ENCODE measurements at places on chromosomes 1 and 21.

- ATAC-seq = no peak
Observed at GRCh38 chr1:51897699-51898031, 19.1 kb upstream of the NRDC start.

- ATAC-seq = no peak
Observed at GRCh38 chr1:109762821-109763645, 690 bp downstream of the EPS8L3 start.

- no peak for ATAC-seq
Observed at GRCh38 chr1:235943581-235944114, 76.9 kb upstream of the LYST start.

DNA sequence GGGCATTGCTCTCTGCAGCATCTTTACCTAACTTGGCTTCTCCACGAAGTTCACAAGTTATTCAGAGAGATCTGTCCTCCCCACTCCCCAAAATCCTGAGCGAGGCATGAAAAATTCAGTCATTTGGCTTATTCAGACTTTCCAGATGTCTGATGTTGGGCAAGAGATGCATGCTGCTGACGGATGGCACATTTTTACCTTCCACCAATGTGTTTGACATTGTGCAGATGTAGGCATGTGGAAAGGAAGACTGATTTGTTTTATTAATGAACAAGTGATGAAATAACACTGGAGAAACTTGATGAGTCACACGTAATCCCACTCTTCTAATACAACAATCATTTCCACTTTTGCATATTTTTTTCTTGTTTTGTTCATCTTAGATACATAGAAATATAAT lies 86.7 kb downstream of the C1orf94 start:
- no peak for ATAC-seq

- no peak for ATAC-seq
Observed at GRCh38 chr1:81634294-81634693, 166.4 kb upstream of the ADGRL2 start.

- no peak for ATAC-seq
Observed at GRCh38 chr21:43814215-43815106, 25.1 kb downstream of the RRP1 start.

DNA sequence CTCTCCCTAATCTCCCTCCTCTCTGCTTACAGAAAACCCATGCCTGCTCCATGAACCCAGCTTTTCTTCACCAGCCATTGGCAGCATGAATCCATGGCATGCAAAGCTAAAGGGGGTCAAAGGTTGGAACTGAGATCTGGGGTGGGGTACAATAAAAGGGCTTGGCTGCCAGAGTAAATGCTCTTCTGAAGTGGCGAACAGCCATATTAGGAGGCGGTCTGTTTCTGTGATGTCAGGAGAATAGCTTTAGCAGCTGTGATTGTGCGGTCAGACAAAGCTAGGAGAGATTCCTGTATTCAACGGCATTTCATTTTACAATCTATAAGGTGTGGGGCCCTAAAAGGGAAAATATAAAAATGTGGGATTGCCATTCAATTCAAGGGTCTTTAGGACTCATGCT lies 71.7 kb upstream of the TMPRSS2 start:
- no peak for ATAC-seq

- no peak for ATAC-seq
Observed at GRCh38 chr1:223500560-223501425, 107.6 kb downstream of the CCDC185 start.

DNA sequence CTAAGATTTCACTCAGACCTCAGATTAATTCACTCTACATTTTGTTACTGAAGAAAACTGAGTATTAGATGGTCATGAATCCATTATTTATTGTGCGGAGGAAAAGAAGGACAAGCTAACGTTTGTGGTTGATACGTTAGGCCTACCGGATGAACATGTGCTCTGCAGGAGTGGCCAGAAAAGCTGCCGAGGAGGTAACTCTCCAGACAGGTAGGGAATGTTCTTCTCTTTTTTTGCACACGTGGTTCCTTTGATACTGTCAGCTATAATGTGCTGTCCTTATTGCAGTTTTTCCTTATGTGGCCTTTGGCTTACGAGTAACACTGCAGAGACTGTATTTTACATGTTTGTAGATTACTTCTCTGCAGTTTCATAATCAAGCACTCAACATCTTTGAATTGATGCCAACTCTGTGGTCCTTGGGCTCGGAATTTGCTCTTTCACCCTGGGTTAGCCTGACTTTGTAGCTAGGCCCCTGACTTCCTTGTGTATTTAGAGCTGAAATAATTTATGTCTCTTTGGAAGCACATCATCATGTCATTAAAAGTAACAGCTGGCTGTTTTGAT lies 13.6 kb downstream of the MTR start:
- ATAC-seq = no peak
